ENCODE measurements at places on chromosomes 11 and 22. TPM values are rescaled to one million over a fixed set of nuclear protein-coding genes. Genes with fewer than 3 reads are reported as not detected.

- no peak for DNase-seq
- no peak overlapping the region for H3K4me3 ChIP-seq
- H3K27me3 ChIP-seq: no peaks in the 10 kb centered on the region
Measured at GRCh38 chr22:28759861-28760560, 12.5 kb upstream of the CCDC117 start.

GRCh38 chr11:33984682-33985389, 66.7 kb upstream of the CAPRIN1 start:
- no peaks in the 10 kb centered on the region for H3K36me3 ChIP-seq
- no peak overlapping the region for H3K4me3 ChIP-seq
- no peaks in the 10 kb centered on the region for H3K27me3 ChIP-seq
- H3K27ac ChIP-seq: no peak overlapping the region

GRCh38 chr22:37985751-37986281, 1.5 kb upstream of the SOX10 start:
- H3K36me3 ChIP-seq: no peaks in the 10 kb centered on the region
- no peaks in the 10 kb centered on the region for H3K27me3 ChIP-seq
- no peaks in the 10 kb centered on the region for H3K4me1 ChIP-seq

DNA sequence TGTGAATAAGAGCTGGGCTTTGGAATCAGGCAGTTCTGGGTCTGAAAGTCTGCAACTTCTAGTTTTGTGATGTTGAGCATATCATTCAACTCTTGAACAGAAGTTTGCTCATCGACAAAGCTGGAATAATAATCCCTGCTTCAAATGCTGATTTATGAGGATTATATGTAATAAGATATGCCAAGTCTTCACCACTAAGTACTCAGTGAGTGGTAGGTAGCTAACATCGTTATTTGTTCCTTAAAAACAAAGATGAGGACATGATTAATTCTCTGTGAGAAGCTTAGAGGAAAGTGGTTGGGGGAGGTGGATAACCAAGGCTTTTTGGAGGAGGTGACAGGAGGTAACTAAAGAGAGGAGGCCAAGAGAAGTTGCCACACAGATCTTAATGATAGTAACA, 96.5 kb downstream of the ME3 start:
- no peaks in the 10 kb centered on the region for H3K27me3 ChIP-seq
- DNase-seq: no peak
- H3K4me3 ChIP-seq: no peak overlapping the region

GRCh38 chr22:36333644-36334043, 54.1 kb downstream of the MYH9 start:
- no peak overlapping the region for H3K4me3 ChIP-seq
- H3K27me3 ChIP-seq: no peaks in the 10 kb centered on the region
- no peak for DNase-seq
- peaks cover 100% of the 10 kb centered on the region for H3K4me1 ChIP-seq
- peaks cover 25% of the 10 kb centered on the region for H3K36me3 ChIP-seq

The STK33 gene
- total RNA-seq: 31.2 TPM

The FREY1 gene
- total RNA-seq: 0.48 TPM

DNA sequence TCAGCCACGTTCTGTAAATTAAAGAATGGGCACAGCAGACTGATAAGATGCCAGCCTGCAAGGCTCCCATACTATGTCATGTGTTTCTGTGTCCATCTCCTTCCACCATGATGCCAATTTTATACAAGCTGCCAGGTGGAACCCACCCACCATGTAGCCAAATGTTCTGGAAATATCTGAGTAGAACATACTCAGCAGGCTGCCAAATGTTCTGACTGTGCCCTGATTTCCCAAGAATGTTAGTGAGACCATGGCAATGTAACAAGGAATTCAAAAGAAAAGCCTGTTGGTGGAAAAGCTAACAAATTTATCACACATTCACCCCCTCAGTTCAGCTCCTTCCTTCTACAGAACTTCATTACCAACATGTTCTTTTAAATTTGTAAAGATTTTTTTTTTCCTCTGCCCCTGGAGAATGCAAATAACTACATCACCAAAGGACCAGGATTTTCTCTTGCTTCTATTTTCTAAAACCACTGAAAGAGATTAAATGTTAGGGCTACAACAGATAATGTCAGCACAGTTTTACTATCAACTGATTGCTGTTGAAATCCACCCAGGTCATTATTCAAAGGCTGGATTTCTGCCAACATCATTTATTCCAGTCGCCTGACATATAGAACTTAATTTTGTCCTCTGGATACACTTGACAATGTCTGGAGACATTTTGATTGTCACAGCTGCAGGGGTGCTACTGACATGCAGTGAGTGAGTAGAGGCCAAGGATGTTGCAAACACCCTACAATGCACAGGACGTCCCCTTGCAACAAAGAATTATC, 3.1 kb downstream of the DMC1 start:
- peaks cover 13% of the 10 kb centered on the region for H3K4me1 ChIP-seq
- no peak for DNase-seq
- no peak overlapping the region for H3K27ac ChIP-seq
- H3K27me3 ChIP-seq: no peaks in the 10 kb centered on the region
- no peak overlapping the region for H3K4me3 ChIP-seq

GRCh38 chr11:92137747-92138146, 86.9 kb upstream of the FAT3 start:
- no peaks in the 10 kb centered on the region for H3K27me3 ChIP-seq
- H3K27ac ChIP-seq: no peak overlapping the region
- H3K36me3 ChIP-seq: no peaks in the 10 kb centered on the region
- no peak for DNase-seq

DNA sequence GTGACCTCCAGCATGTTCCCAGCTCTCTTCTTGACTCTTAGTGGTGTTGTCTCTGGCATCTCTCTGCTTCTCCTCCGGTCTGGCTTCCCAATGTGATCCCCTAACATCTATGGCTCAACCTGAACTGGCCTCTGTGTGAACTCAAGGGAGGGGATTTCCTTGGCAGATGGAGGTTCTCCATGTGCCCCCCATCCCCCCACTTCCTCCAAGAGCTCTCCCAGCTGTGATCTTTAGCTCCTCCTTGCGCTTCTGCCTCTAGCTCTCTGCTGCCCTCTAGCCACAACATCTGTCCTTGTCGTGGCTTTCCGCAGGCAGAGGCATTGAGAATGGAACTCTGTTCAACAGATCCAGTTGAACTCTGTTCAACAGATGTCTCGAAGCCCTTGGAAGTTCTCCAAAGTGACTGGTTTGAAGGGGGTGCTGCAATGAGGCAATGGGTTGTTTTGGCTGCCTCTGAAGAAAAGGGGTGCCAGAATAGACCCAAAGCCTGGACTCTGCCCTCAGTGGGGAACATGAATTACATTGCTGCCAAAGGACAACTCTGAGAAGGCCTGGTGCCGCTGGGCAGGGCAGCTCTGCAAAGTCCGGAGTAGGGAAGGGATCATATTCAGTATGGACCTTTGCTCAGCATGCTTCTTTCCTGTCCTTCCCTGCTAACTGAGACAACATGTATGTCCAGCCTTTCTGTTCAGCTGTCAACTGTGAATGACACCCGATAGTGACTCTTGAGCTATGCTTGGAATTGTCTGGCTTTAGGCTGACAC, 61.9 kb downstream of the ADM start:
- H3K4me3 ChIP-seq: no peak overlapping the region
- H3K36me3 ChIP-seq: no peaks in the 10 kb centered on the region
- no peaks in the 10 kb centered on the region for H3K4me1 ChIP-seq

DNA sequence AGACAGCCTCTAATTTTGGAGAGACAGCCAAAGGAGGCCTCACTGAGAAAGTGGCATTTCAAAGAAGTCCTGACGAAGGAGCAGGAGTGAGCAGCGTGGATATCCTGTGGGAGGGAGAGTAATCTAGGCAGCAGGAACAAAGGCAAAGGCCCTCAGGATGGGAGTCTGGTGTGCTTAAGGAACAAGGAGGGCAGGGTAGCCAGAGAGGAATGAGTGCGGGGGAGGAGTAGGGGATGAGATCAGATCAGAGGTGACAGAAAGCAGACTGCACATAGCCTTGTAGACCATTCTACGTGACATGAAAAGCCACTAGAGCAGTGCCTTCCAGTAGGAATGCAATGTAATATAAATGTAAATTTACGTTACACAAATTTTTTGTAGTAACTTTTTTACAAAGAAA, 5.6 kb downstream of the SLC36A4 start:
- H3K27ac ChIP-seq: no peak overlapping the region
- no peaks in the 10 kb centered on the region for H3K36me3 ChIP-seq
- H3K4me3 ChIP-seq: no peak overlapping the region

DNA sequence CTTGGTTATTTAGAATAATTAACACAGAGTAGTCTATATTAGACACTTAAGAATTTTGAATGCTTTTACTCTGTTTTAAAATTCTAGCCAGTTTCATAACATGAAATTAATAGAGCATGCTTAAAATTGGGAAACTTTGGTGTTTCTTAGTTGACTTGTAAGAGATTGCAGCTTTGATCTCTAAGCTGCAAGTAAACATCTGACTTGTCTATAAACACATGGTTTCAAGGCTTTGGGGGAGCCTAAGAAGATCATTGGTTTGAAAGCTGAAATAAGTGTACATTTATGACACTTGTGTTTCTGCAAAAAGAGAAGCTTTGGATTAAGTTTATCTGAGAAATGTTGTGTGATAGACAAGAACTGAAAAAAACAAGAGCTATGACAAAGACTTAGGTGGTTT, 37.8 kb downstream of the YAP1 start:
- no peaks in the 10 kb centered on the region for H3K27me3 ChIP-seq
- H3K27ac ChIP-seq: no peak overlapping the region
- H3K36me3 ChIP-seq: no peaks in the 10 kb centered on the region

- H3K36me3 ChIP-seq: no peaks in the 10 kb centered on the region
- peaks cover 67% of the 10 kb centered on the region for H3K4me1 ChIP-seq
- peaks cover 9% of the 10 kb centered on the region for H3K27me3 ChIP-seq
- no peak overlapping the region for H3K4me3 ChIP-seq
Measured at GRCh38 chr11:69157156-69157821, 1.6 kb downstream of the SMIM38 start.

DNA sequence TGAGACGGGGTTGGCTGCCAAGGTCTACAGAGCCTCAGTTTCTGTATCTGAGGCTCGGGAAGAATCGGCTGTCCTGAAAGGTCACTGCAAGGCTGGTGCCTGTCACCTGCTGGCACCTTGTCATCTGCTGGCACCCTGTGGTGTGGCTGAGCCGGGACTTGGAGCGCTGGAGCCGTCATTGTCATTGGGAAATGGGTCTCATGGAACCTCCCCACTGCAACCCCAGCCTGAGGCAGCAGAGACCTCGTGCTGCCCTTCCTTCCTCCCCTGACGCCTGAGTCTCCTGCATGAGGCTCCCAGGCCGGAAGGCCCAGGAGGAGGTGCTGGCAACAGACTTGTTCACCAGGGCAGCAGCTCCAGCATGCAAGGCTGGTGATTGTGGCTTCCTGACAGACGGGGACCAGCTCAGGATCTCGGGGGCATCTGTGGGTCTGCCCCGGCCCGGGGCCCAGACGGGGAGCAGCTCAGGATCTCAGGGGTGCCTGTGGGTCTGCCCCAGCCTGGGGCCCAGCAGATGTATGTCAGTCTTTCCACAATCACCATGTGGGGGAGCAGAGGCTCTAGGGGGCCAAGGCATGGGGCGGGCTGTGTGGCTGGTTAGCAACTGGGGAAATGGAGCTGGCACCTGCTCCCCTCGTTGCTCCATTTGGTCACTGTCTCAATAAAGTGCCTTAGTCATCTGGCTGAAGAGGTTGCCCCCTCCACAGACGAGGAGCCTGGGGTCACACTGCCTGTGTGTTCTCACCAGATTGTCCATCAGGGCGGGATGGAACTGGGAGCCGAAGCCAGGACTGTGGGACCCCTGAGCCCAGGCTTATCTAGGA, 668.7 kb downstream of the BRD1 start:
- no peaks in the 10 kb centered on the region for H3K27me3 ChIP-seq
- H3K27ac ChIP-seq: no peak overlapping the region
- peak; percentile 24 for DNase-seq
- H3K4me3 ChIP-seq: no peak overlapping the region

DNA sequence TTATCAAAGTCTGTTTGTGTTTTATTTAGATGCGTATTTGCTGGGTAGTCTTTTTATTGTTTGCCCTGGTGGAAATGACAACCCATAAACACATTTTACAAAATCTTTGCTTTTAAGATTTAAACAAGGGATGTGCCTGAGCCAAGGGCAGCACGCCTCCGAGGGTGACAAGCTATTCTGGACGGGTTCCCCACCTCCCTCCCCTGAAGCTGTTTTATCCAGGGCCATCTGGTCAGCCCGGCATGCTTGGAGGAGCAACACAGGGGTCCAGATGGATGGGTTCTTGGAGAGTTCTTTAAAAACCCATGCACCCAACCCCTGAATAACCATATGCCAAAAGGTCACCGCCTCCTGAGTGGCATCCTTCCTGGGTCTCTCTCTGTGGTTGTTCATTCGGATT, 408.9 kb downstream of the OPCML start:
- H3K36me3 ChIP-seq: no peaks in the 10 kb centered on the region
- H3K27me3 ChIP-seq: no peaks in the 10 kb centered on the region
- peaks cover 9% of the 10 kb centered on the region for H3K4me1 ChIP-seq
- no peak overlapping the region for H3K27ac ChIP-seq
- no peak overlapping the region for H3K4me3 ChIP-seq

GRCh38 chr22:33871935-33872334, 48.3 kb downstream of the LARGE1 start:
- no peak overlapping the region for H3K27ac ChIP-seq
- DNase-seq: no peak

GRCh38 chr11:35223991-35224390, 85.0 kb downstream of the CD44 start:
- no peak for DNase-seq
- no peak overlapping the region for H3K27ac ChIP-seq
- no peaks in the 10 kb centered on the region for H3K4me1 ChIP-seq
- H3K36me3 ChIP-seq: peaks cover 7% of the 10 kb centered on the region
- H3K4me3 ChIP-seq: no peak overlapping the region

- no peaks in the 10 kb centered on the region for H3K27me3 ChIP-seq
- no peak for DNase-seq
- no peak overlapping the region for H3K27ac ChIP-seq
- H3K4me3 ChIP-seq: no peak overlapping the region
Measured at GRCh38 chr22:38133331-38133730, 22.8 kb upstream of the BAIAP2L2 start.

DNA sequence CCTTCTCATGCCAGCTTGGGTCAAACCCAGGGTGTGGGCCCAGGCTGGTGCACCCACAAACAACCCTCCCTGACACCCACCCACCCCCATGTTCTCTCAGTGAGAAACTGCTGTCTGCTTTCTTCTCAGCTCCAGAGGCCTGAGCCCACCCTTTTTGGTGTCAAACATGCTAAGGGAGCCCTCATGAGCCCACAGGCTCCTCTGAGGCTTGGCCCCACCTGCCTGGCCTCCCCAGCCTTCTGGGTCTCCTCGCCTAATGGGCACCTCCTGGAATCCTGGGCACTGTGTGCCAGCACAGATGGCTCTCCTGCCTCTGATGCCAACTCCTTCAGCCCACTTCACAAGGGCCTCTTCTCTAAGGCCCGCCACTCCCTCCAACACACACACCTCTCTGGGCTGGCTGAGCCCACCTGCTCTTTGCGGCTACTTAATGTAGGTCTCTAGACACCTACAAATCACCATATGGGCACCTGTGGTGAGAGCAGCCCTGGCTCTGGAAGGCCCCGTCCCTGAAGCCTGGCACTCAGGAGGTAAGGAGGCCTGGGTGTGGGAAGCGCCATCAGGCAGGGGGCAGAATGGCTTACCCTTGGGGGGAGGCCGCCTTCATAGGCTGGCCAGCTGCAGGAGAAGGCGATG, 4.4 kb downstream of the NAGA start:
- H3K36me3 ChIP-seq: peaks cover 12% of the 10 kb centered on the region
- H3K27ac ChIP-seq: no peak overlapping the region
- H3K4me1 ChIP-seq: no peaks in the 10 kb centered on the region
- H3K4me3 ChIP-seq: no peak overlapping the region

GRCh38 chr11:96680211-96681018, 290.6 kb downstream of the JRKL start:
- no peak overlapping the region for H3K4me3 ChIP-seq
- H3K27ac ChIP-seq: no peak overlapping the region
- H3K27me3 ChIP-seq: no peaks in the 10 kb centered on the region
- H3K36me3 ChIP-seq: no peaks in the 10 kb centered on the region

- H3K27me3 ChIP-seq: no peaks in the 10 kb centered on the region
- H3K4me1 ChIP-seq: no peaks in the 10 kb centered on the region
- H3K27ac ChIP-seq: peak overlapping the region; percentile 19
- no peak for DNase-seq
- no peaks in the 10 kb centered on the region for H3K36me3 ChIP-seq
Measured at GRCh38 chr22:46432164-46433068, 96.9 kb downstream of the TRMU start.

All from heart left ventricle (tissue), 16 donors.